ENCODE measurements at places on chromosomes 6 and 20.

DNA sequence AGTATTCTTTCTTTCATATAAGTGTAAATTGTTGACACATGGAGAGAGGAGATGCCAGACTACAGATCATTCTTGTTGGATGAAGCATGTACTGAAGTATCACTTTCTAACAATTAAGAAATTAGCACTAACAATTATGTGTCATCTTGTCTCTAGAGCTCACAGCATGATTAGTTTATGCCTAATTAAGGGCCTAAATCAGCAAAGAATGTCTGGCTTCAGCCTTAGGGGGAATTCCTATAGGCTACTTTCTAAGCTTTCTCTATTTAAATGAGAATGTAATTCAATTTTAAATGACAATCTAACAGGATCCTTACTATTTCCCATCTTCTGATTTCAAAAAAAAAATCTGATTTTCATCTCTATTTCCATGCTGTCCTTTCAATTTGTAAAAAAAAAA lies 371.0 kb downstream of the EPHA7 start:
- DNase-seq = no peak

DNA sequence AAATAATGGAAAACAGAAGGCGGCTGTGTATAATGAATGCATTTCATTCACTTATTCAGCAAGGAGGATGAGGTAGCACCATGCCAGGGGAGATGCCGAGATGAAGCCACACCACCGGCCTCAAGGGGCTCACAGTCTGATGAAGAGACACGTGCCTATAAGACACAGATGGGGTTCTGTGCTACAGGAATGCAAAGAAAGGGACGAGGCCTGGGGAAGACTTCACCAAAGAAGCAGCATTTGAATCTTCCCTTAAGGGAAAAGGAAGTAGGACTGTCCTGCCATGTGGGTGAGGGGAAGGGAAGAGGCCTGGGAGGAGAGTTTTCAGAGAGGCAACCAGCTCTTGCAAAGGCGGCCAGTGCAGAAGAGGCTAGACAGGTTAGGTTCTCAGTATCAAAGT lies 98.9 kb downstream of the PSMG4 start:
- no peak for DNase-seq

GRCh38 chr6:112180095-112180820 lies 74.1 kb downstream of the LAMA4 start:
- DNase-seq = peak; percentile 65

GRCh38 chr6:112481211-112481610 lies 134.1 kb downstream of the RFPL4B start:
- no peak for DNase-seq

- DNase-seq = no peak
These were observed 121.8 kb upstream of the PHACTR3 start for GRCh38 chr20:59482351-59483187.

- DNase-seq = no peak
These were observed 332.5 kb downstream of the CD83 start for GRCh38 chr6:14450133-14450504.

DNA sequence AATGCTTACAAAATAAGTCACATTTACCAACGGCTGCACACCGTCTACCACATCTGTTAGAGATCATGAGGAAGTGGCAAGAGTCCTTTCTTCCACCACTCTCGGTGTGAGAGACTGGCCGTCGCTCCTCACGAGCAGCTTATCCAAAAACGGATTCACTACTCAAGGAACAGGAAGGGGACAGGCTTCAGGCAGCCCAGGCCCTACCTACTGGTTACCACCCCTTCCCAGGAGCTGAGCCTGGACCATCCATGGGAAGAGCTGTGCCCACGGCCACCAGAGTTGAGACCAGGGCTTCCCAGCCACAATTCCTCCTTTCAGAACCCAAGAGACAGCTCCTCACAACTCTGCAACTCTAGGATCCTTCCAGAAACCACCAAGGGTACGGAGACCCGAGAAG lies 37.0 kb downstream of the FOXF2 start:
- DNase-seq = no peak

DNA sequence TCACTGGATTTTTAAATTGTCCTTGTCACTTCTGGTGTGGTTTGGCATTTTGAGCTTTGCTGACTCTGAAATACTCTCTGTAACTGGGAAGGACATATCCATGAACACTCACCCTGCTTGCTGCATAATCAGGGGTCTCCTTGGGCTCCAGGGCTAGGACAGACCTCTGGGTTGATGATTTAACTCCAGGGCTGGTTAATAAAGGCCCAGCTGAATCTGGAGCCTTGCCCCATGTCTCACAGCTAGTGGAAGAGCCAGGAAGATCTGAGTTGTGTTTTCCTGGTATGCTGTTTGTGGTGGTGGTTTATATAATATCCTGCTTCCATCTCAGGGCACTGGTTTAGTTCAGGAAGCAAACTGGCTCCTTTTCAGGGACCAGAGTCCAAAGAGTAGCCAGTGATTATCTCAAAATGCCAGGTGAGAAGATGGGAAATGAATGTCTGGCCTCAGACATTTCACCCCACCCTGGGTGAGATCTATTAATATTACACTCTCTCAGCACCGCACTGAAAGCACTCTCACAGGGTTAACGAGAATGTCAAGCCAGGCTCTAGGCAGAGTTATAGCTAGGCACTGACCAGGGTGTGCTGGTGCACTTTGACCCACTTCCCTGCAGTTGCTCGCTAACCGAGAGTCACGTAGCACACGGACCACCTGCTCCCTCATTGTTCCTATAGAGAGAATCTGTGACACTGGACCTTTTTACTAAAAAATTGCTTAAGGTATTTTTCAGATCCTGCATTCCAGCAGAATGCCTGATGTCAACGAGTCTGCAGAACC lies 90.1 kb upstream of the SLC22A16 start:
- no peak for DNase-seq

- DNase-seq = no peak
These were observed 20.1 kb downstream of the NSFL1C start for GRCh38 chr20:1446536-1446935.

- DNase-seq = no peak
These were observed 57.4 kb upstream of the PSMF1 start for GRCh38 chr20:1060985-1061384.

DNA sequence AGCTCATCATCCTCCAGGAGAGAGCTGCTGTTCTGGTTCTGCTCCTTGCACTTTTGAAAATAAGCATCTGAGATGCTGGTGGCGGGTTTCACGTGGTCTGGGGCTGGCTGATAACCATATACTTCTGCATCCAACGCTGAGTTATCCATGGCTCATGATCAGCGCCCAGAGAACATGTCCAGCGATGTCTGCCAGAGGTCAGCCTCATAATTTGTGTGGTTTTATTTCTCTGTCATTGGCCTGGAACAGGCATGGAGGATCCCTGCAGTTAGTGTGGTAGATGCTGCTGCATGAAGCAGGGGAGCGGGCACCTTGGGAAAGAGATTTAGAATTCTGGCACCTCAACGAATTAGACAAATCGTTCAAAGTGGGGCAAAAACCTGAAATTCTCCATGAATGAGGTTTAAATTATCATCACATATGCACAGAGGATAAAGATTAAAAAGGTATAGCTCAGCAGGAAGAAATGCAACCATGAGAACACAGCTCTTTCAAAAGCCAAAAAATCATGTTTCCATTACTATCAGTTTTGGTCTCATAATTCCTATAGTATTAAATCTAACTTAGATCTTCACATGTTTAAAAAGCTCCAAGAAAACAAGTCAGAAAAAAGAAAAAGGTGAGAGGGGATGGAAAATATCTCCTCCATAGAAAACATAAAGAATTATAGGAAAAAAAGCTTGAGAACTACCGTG lies 157.2 kb downstream of the SOD2 start:
- no peak for DNase-seq

DNA sequence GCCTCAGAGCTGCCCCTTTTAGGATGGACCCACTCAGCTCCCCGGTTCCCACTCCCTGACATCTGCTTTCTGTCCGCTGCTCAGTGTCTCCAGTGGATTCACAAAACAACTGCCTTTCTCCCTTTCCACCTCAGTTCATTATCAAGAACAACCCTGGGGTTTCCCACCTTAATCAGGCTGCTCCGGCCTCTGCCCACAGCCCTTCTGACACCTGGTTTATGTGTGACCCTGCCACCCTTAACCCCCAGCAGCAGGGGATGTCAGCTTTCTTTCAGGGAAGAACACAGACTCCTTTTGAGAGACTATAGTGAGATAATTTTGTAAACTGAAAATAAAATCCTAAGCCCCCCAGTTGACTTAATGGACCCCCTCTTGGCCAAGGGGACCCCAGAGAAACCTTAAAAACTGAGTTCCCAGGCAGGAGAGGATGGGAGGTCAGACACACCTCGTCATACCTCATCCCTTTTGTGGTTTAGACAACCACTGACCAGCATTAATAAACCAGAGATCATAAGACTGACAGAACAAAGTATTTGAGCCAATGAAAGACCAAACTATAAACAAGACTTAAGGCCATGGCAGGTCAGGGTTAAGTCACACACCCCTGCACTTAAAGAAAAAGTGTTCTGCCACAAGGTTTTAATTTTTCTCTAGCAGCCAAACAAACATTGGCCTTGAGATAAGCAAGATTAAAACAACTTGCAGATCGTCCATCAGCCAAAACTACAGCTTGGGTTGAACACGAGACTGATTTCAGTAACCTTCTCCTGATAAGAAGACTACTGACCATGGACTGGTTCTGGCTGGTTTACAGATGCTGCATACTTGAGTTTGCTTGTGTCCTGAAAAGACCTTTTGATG lies 42.4 kb upstream of the DDR1 start:
- no peak for DNase-seq

GRCh38 chr6:4301871-4302270 lies 166.5 kb upstream of the ECI2 start:
- no peak for DNase-seq

DNA sequence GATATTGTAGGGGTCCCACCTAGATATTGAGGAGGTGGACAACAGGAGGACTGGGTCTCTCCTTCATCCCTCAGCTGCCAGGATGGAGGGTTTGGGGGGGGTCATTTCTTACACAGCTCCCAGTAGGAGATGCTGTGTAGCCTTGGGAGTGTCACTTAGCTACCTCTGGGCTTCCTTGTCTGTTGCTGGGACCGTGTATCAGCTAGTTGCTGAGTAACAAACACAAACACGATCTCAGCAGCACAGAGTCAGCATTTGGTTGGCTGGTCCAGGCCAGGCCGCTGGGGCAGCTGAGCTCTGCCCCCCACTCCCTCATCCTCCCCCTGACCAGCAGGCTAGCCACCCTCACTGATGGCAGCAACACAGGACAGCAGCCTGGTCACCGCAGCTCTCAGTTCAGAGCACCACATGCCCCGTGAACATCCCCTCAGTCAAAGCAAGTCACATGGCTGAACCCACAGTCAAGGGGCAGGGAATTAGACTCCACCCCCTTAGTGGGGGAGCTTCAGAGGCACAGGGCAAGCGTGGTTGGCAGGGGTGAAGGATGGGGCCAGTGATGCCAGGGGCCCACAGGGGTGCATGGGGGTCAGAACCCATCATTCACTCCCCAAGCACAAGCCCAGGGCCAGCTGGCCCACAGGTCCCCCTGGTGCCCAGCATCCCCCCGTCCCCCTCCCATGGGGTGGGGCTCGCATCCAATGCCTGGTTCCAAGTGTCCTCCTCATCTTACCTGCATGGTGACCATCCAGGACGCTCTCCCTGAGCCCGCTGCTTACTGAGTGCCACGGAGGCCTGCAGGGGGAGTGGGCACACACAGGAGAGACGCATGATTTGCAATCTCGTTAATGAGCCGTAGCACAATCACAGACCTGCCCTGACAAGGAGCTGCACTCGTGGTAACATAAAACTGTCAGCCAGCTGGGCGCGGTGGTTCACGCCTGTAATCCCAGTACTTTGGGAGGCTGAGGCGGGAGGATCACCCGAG lies 112.4 kb downstream of the TAF4 start:
- no peak for DNase-seq

DNA sequence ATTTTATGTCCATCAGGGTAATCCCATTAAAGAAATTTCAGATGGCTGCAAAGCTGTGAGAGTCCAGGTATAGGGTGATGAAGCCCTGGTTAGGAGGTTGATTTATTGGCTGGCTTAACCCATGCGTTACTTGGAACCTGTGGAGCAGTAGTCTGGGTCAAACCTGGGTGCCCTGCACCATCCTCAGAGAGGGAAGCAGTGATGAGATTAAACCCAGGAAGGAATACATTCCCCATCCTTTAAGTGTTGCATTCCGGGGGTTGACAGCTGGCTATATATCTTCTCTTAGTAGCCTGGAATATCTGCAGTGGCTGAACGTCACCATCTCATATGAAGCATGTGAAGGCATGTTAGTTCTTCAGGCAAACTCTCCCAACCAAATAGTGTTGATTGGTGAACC lies 44.9 kb upstream of the JAG1 start:
- DNase-seq = no peak

DNA sequence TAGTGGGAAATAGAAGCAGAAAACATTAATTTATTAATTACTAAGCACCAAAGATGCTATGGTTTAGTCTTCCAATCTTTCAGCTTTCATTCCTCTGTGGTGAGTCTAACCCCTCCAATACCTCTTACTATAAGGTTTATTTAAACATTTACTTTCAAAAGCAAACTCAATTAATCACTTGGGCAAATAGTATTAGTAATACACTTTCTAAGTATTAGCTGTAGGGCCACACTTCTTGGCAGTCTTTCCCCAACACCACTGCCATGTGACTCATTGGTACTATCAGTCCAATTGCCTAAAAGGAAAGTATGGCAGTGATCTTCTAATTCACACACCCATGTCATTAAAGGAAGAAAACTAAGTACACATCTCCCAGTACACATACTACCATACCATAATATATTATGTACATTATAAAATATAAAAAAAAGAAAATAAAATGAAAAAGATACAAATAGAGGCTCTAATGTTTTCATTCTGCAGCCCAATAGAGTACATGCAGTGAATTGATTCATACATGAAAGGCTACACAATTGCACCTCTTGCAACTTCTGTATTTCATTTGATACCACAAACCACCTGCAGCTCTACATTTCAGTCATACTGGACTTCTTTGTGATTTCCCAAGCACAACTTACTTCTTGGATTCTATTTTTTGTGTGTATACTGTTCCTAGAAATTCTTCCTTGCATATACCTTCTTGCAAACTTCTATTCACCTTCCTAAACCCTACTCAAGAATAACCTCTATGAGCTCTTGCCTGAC lies 218.6 kb downstream of the PKHD1 start:
- DNase-seq = no peak

DNA sequence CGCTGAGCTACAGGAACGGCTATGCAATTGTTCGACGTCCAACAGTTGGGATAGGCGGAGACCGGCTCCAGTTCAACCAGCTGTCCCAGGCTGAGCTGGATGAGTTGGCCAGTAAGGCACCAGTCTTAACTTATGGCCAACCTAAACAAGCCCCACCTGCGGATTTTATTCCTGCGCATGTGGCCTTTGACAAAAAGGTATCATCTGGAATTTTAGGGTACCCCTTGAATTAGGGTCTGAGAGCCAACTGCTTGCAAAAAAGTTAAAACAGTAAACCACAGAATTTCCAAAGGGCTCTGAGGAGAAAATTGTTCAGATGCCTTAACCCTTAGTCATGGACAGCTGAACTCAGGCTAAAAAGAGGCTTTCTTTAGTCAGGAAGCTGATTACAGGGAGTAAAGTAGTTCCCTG lies 3.8 kb downstream of the EFHC1 start:
- no peak for DNase-seq

GRCh38 chr6:70811788-70812187 lies 144.1 kb downstream of the SMAP1 start:
- DNase-seq = no peak

Data from neural crest cell (in vitro differentiated cells).